NCI-H1694 treated with DMSO at 0.1 percent for 48 hours (cell line): ENCODE measurements at places on chromosomes 3 and 15.

- no peak for DNase-seq
Observed at GRCh38 chr15:39153716-39154115, 427.2 kb upstream of the THBS1 start.

GRCh38 chr15:51735228-51736010 is 2.0 kb downstream of the LYSMD2 start:
- DNase-seq, result peak; percentile 17

DNA sequence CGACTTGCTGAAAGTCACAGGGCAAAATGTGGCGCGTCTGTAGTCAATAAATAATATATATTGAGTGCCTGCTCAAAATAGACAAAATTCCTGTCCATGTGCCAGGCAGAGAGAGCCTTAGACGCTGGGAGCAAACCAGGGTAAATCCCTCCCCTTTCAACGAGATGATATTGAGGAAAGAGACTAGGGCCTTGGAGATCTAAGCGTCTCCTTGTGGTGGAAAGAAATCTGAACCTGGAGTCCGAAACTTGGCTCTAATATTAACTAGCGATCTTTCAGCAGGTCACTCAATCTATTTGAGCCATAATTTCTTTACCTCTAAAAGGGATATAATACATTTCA is 348 bp upstream of the DPP8 start:
- peak; percentile 25 for DNase-seq

DNA sequence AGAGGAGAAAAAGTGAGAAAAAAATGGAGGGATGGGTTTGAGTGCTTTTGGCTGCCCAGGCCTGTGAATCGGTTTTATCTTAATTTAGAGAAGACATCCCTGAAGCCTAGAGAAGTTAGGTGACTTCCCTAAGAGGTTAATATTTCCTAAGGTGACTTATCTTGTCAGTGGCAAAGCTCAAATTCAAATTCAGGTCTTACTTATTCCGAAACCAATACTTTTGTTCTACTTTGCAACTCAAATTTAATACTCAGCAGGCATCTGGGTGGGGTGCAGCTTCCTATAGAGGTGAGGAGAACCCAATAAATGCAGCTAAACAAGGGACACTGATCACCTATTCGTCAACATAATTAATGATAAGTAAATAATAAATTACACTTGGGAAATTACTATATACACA is 54.9 kb upstream of the MYRIP start:
- DNase-seq, result no peak

DNA sequence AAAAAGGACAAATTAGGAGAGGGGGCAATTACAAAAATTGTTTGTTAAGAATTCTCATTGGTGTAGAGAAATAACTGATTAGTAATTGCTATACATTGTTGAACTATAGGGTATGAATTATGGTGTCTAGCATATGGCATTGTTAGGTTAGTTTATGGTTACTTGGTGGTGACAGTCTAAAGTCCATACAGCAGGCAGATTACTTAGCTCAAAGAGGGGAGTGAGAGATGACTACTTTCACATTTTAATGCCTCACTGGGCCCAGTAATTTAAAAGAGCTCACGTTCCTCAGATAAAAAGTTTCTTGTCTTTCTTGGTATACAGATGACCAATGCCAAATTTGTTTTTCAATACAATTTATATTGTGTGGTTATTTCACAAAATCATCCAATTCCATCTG is 112.4 kb upstream of the NEDD4 start:
- no peak for DNase-seq

GRCh38 chr15:85684174-85684710 is 110.5 kb downstream of the KLHL25 start:
- no peak for DNase-seq
